Aortic smooth muscle cell (primary cell): ENCODE measurements at places on chromosomes 7 and 10. TPM values are rescaled to one million over a fixed set of nuclear protein-coding genes. Genes with fewer than 3 reads are reported as not detected.

Gene GRM8
- not detected in 2 replicates for total RNA-seq

Gene FANK1
- total RNA-seq = 5.7 and 12.0 TPM in 2 replicates

Gene AKR1C8
- not detected in 2 replicates for total RNA-seq

Gene LDB3
- total RNA-seq = under 0.01 and 0.12 TPM in 2 replicates

Gene ST8SIA6
- not detected in 2 replicates for total RNA-seq

Gene TFR2
- total RNA-seq = 0.31 and 0.40 TPM in 2 replicates

Gene ZPBP
- not detected in 2 replicates for total RNA-seq

Gene CYP3A7
- total RNA-seq = not detected in 2 replicates

Gene FLNC
- total RNA-seq = 104 and 110 TPM in 2 replicates

Gene AGAP4
- 2.1 and 4.1 TPM in 2 replicates for total RNA-seq

Gene TSPAN33
- 0.06 and 0.13 TPM in 2 replicates for total RNA-seq

Gene PNLIP
- not detected in 2 replicates for total RNA-seq

Gene ATOH7
- total RNA-seq = under 0.01 TPM in 1 of 2 replicates, not detected in the other

Gene HOXA9
- total RNA-seq = not detected in 2 replicates

Gene SH2D4B
- not detected in 2 replicates for total RNA-seq

Gene C10orf67
- not detected in 2 replicates for total RNA-seq
